ENCODE measurements at places on chromosomes 2 and 18.

GRCh38 chr2:120334068-120334467, 11.9 kb upstream of the INHBB start:
- DNase-seq = no peak

DNA sequence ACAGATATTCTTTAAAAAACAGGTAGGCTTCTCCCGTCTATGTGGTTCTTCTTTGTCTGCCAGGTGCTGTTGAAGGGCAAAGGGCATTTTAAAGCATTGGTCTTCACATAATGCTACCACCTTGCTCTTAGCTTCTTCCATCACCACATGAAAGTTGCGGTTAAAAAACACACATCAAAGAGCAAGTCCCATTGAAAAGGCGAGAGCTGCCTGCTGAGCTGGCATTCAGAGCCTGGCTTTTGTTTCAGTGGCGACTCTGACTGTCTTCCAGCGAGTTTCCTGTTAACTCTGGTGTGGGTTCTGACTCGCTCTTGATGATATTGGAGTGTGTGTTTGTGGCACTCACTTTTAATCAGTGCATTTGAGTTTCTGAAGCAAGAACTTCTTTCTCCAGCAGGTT, 624.9 kb upstream of the FANCL start:
- DNase-seq = no peak

- no peak for DNase-seq
These were observed 891.6 kb upstream of the ZEB2 start for GRCh38 chr2:145411493-145411892.

DNA sequence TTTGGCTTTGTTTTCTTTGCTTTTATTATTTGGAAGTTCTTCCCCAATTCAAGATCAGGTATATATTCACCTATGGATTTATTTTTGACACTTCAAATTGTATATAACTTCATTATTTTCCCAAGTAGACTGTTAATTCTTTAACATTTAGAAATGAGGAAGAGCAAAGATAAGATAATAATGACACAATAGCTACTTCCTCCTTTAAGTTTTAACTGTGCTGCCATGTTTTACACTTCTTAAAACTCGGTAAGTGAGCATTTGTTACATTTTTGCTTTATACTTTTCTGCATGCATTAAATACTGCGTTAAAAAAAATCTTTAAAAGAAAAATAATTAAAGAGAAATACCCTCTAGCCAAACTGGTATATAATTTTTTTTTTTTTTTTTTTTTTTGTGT, 32.5 kb downstream of the SLC66A3 start:
- DNase-seq = no peak

DNA sequence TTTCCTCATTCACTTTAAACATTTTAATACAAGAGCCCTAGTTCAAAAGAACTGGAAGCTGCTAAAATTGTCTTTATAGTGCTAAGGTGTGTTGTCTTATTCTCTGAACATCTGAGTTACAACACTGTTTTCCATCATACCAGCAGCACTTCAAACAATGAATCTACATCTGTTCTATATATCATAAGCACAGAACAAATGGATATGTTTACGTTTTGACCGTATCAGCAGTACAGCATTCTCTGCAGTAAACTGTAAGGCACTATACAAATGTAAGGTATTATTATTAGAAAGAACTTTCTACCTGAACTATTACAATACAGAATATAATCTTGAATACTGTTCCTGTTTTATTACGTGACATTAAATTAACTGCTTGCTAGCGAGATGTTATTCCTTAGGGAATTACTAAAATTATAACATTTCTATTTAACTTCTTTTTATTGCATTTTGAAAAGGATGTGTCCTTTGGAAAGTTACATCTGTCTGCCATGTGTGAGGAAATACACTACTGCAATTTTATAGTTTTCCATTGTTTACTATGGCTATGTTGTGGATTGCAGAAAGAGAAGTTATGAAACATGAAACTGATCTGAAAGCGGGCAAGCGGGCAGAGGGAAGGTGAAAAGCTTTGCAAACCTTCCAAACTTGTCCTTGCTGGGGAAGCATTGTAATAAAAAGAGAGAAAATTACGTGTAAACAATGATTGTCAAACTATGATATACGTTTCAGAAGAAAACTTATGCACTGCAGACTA, 13.7 kb downstream of the NCKAP1 start:
- DNase-seq = no peak

DNA sequence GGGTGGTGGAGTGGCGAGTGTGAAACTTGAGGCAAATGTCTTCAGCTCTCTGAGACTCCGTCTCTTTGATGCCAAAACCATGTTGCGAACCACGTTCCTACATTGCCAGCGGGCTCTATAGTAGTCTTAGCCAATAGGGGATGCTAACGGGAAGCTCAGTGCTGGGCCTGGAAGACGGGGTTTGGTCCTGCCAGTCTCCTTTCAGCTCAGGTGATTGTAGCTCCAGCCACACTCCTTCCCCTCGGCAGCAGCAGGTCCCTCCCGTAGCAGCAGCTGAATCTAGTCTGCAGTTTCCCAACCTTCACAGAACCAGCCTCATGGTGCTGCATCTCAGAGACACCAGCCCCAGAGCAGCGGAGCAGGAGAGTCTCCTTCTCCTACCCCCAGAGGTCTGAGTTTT, 109.7 kb downstream of the TFCP2L1 start:
- no peak for DNase-seq

- DNase-seq = no peak
These were observed 120.1 kb upstream of the SLC1A4 start for GRCh38 chr2:64869126-64869525.

DNA sequence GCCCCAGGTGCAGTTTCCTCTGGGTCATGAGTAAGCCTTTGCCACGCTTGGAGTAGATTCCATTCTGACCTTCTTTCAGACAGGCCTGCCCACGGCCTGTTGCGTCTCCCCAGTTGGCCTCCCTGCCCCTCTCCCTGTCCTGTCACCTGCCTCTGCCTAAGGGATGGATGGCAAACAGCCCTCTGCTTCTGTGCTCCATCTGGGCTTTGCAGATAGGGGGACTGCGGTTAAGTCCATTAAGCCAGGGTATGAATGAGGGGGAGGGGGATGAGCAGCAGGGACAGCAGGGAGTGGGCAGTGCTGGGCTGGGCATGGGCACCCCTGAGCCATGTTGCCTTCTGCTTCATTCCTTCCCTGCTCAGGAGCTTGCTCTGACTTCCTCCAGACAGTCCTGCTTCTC, 37.6 kb upstream of the B3GNT7 start:
- no peak for DNase-seq

DNA sequence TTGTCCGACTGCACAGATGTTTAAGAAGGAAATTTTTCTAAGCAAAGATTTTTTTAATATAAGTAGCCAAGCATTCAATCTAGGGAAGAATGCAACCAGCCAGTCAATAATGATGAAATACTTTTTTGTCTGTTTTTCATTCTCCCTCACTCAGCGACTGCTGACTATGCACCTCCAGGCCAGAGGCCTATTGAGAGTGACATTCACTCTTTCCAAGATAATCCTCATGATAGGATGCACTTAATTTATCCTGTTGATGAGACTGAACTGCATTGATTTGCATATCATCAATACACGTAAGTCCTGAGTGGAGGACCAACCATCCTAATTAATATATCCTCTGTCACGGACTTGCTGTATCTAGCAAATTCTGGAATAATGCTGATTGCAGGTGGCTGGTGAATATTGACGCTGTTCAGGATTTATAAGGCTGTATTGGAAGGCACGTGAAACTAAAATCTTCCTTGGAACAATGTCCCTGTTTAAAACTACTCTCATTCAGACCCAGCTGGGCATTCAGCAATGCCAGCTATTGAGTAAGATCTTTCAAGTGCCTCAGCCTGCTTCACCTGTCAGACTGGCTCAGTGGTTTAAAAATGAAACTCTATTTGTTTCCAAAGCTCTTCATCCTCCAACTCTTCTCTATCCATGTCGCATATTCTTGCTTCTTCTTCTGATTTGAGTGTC, 142.2 kb downstream of the MAP2 start:
- no peak for DNase-seq

- DNase-seq = no peak
These were observed 602.2 kb downstream of the DSC3 start for GRCh38 chr18:30440351-30440750.

Data from activated naive CD8-positive, alpha-beta T cell treated with anti-CD3 and anti-CD28 coated beads, Interleukin-2, amount 50 U/mL, for 16 hours (primary cell).